SHP77 (cell line): ENCODE measurements at places on chromosomes 2 and 18.

GRCh38 chr2:237464757-237465391 is 22.2 kb upstream of the MLPH start:
- no peak for DNase-seq

DNA sequence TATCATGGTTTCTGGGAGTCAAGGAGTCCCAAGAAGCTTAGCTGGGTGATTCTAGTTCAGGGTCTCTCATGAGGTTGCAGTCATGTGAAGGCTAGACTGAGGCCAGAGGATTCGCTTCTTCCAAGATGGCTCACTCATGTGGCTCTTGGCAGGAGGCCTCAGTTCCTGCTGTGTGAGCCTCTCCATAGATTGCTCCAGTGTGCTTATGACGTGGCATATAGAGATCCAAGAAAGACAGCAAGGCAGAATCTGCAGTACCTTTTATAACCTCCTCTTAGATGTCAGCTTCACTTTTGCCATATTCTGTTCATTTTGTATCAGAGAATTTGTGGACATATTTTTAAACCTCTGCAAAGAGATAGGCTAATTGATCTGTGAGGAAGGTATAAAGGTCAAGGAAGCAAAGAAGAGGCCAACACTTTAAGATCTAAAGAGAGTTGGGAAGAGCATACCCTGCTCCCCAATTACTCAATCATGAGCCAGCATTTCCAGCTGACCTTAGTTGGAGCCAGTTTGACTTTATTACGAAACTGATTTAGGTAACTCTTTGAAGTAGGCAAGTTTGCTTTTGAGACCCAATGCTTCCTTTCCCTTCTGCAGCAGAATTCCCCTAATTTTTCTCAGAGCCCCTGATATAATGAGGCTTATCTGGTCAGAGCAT is 134.7 kb downstream of the EML6 start:
- DNase-seq, result no peak

GRCh38 chr18:3458952-3459853 is 9.2 kb downstream of the TGIF1 start:
- DNase-seq, result no peak

DNA sequence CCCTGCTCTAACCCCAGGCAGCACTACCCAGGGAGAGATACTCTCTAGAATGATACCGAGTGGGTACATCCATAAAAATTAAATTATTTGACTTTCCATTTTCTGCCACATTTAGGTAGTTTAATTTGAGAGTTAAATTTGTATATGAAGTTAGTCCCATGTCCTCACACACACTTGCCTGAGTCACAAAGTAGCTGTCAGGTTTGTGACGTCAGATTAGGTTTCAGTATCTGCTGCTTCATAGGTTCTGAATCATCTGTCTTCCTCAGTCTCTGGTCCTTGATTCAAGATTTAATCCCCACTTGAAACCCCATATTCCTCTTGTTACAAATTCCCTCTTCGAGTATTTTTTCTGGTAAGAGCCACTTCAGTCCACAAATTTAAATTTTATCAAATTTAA is 738.6 kb upstream of the FAM98A start:
- no peak for DNase-seq

DNA sequence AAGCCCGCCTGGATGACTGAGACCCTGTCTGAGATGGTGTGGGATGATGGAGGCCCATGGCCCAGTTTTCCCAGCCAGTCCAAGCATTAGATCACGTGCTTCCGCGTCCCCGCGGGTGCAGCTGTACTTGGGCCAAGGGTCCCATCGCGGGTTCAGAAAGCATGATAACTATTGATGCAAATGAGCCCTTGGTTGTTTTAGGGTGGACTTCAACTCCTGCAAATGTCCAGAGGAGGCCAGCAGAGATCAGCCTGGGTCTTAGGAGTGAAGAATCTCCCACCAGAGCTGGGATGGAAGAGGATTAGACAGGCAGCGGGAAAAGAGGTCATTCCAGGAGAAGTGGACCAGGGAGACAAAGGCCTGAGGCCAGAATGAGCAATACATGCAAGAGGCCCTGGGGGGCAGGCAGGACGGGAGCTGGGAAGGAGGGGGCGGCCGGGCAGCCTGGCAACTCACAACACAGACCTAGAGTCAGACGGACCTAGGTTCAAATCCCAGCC is 89.9 kb upstream of the TMEM247 start:
- no peak for DNase-seq

- DNase-seq, result peak; percentile 1
Measured at GRCh38 chr18:54359233-54359632, 1.5 kb downstream of the C18orf54 start.

GRCh38 chr2:217086038-217086522 is 226.2 kb upstream of the TNP1 start:
- no peak for DNase-seq

DNA sequence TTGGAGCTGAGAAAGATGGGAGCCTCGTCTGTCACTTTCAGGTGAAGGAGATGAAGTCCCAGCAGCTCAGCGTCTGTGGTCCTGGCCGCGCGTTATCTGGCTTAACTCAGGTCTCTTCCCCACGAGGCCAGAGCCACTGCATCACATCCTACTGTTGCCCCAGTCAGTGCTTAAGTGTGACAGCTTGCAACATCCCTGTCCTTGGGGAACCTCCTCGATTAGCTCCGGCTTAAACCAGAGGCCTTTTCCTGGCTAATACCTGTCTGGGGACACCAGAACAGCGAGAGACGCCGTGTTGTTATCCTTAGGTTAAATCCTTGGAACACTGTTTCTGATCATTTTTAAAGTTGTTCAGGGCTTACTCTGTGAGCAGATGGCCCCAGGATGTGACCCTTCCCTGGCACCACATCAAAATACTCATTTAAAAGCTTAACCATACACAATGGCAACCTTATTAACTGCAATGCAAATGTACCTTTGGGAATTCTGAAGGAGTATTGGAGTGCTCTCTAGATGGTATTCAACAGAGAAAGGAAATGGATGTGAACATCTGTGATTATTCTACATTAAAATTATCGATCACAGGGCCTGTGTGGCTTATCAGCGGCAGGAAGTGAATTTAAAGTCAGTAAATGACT is 61.2 kb upstream of the SPP2 start:
- no peak for DNase-seq

GRCh38 chr2:26952374-26952773 is 18.1 kb upstream of the MAPRE3 start:
- DNase-seq, result no peak

- no peak for DNase-seq
Measured at GRCh38 chr18:3478262-3478978, 28.4 kb downstream of the TGIF1 start.

- DNase-seq, result no peak
Measured at GRCh38 chr2:132439703-132440398, 23.2 kb downstream of the GPR39 start.

DNA sequence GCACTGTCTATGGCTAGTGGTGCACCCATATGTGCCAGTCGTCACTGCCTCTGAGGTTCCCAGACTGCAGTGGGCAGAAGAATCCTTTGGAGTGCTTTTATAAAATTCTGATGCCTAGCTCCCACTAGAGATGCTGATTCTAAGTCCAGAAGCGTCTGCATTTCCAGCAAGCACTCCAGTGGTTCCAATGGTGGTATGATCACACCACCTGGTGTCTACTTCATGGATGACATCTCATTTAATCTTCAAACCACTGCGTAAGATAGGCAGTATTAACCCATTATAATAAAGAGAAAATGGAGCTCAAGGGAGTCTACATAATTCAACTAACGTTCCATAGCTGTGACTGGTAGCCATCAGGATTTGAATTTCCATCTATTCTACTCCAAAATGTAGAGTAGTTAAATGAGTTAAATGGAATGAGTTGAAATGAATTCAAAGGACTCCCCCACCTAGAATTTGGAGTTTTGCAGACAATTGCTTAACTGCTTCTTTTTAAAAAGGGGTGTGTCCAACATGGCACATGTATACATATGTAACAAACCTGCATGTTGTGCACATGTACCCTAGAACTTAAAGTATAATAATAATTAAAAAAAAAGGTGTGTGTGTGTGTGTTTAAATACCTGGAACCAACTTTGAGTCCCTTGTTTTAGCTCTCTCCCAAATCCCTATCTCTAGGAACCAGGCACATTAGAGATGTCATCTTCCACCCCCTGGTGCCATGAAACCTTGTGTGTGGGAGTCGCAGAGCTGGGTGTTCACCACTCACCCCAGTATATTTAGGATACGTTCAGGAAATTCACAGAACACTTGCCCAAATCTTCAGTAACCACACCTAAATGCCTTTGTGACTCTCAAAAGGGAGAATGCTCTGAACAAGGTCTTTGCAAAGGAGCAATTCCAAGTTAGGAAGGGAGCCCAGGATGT is 14.1 kb downstream of the LAMA3 start:
- peak; percentile 46 for DNase-seq

- DNase-seq, result no peak
Measured at GRCh38 chr2:37569986-37570679, 101.3 kb downstream of the CDC42EP3 start.

- no peak for DNase-seq
Measured at GRCh38 chr2:126154256-126154785, 501.6 kb upstream of the GYPC start.

DNA sequence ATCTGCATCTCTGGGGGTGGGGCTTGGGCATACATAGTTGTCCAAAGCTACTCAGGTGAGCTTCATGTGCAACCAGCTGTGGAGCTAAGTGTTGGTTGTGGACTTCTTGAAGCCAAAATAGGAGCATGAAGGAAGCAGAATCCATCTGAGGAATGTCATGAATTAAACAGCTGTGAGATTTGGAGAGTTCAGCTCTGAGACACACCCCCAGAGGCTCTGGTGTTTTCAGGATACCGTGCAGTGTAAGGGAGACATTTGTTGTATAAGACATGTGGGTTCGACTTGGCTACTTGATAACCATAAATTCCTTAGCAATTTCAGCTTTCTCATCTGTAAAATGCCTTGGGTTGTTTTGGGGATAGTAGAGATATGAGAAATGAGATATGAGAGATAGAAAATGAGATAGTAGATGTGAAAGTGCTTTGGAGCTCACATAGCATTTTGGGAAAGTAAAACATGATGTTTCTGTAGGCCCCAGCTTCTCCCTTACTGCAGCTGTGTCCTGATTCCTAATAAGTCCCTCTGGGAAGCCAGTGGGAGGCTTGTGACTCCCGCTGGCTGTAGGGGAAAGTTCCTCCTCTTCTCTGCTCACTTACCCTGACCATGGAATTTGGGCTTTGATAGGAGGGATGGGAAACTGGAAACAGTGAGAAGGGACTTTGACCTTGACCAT is 50.0 kb downstream of the DPYSL5 start:
- DNase-seq, result no peak

- DNase-seq, result no peak
Measured at GRCh38 chr2:28955467-28955866, 25.6 kb upstream of the TOGARAM2 start.

- no peak for DNase-seq
Measured at GRCh38 chr2:43136876-43137275, 89.5 kb downstream of the ZFP36L2 start.

DNA sequence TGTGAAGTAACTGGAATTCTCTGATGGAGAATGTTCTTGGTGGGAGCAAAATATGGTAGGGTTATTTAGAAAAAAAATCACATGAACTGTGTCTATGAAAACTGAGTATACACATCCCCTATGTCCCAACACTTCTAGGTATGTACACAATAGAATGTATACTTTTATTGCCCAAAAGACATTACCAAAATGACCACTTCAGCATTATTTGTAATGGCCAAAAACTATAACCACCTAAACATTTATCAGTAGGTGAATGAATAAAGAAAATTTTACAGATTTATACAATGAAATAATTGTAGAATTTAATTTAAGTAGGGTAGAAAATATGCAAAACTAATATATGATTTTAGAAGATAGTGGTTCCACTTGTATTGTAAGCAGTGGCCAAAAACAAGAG is 462.8 kb downstream of the KCNJ3 start:
- no peak for DNase-seq

DNA sequence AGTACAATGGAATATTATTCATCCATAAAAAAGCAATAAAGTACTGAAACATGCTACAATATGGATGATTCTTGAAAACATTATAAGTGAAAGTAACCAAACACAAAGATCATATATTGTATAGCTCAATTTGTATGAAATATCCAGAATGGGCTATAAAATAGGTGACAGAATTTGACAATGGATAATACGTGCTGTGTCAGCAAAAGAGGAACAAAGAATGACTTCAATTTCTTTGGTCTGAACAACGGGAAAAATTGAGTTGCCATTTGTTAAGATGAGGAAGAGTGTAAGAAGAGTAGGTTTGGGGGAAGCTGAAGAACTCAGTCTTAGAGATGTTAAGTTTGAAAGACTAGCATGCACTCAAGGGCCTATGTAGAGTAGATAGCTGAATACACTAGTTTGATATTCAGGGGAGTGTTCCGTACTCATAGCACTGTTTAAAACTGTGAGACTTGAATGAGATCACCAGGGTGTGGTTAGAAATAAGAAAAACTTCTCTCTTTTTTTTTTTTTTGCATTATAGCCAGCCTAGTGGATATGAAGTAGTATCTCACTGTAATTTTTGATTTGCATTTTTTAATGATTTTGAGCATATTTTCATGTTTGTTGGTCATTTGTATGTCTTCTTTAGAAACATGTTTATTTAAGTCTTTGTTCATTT is 213.6 kb downstream of the NR4A2 start:
- DNase-seq, result no peak

DNA sequence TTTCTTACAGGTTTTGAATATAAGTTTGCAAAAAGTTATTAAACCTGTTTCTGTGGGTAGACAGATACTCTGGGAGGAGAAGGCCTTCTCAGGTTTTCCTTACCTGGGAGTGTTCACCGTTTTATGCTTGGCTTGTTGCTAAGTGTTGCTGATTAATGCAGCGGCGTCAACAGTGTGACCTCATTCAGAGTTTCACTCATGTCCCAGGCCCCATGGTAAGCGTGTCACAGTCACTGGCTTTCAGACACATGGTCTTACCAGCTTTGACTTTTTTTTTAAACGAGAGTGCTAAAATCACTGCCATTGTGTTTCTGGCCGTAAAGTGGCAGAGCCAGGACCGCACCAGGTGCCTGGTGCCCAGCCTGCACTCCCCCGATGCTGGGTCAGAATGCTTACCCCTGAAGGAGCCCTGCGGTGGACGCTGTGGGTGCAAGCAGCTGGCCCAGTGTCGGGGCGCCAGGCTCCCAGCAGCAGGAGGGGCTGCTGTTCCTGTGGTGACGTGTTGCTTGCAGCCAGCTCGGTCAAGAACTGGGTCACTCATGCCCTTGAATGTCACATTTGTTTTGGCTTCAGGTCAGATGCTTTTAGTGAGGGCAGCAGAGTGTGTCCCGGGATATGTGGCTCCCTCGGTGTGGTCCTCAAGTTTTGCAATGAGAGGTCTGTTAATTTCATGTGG is 3.5 kb downstream of the CAPN10 start:
- no peak for DNase-seq

GRCh38 chr2:240452462-240453256 is 17.2 kb downstream of the GPC1 start:
- DNase-seq, result peak; percentile 65

- no peak for DNase-seq
Measured at GRCh38 chr2:182359990-182360662, 66.7 kb downstream of the PDE1A start.

- no peak for DNase-seq
Measured at GRCh38 chr2:63831176-63831575, 10.5 kb upstream of the UGP2 start.

- no peak for DNase-seq
Measured at GRCh38 chr18:78732273-78733210, 247.1 kb upstream of the SALL3 start.
